ENCODE measurements at places on chromosomes 7 and 10. TPM values are rescaled to one million over a fixed set of nuclear protein-coding genes. Genes with fewer than 3 reads are reported as not detected.

- DNase-seq = no peak
Observed at GRCh38 chr10:126777714-126778113, 107.2 kb upstream of the C10orf90 start.

GRCh38 chr7:151736403-151736909, 140.5 kb downstream of the PRKAG2 start:
- peak; percentile 95 for DNase-seq

Gene TRIM74
- not detected for total RNA-seq

Gene SEMA3C
- total RNA-seq = 612 TPM

Gene TAS2R41
- not detected for total RNA-seq

Gene SEMA3A
- 36.5 TPM for total RNA-seq

Data from GM23248 (cell line).